Neural crest cell (in vitro differentiated cells): ENCODE measurements at places on chromosomes 4 and X. TPM values are rescaled to one million over a fixed set of nuclear protein-coding genes. Genes with fewer than 3 reads are reported as not detected.

Gene NDST3
- total RNA-seq: 5.7 and 5.9 TPM in 2 replicates

Gene CT45A5
- not detected in 2 replicates for total RNA-seq

Gene UBQLN2
- 40.3 and 41.4 TPM in 2 replicates for total RNA-seq

Gene GPRASP1
- total RNA-seq: 4.9 and 5.6 TPM in 2 replicates

Gene PDGFRA
- 1.9 and 2.1 TPM in 2 replicates for total RNA-seq

Gene FAM149A
- 4.5 and 5.6 TPM in 2 replicates for total RNA-seq

Gene SPON2
- total RNA-seq: 2.3 and 4.1 TPM in 2 replicates

Gene DSPP
- not detected in 2 replicates for total RNA-seq

Gene RAP1GDS1
- 46.0 and 46.3 TPM in 2 replicates for total RNA-seq

- H3K27ac ChIP-seq: no peak overlapping the region
- H3K36me3 ChIP-seq: no peaks in the 10 kb centered on the region
- H3K27me3 ChIP-seq: peaks cover 78% of the 10 kb centered on the region
- peak overlapping the region; percentile 92 for H3K4me3 ChIP-seq
Observed at GRCh38 chr4:184825141-184825895, 450 bp downstream of the ACSL1 start.

- H3K36me3 ChIP-seq: peaks cover under 1% of the 10 kb centered on the region
- H3K4me1 ChIP-seq: no peaks in the 10 kb centered on the region
- DNase-seq: no peak
- no peak overlapping the region for H3K4me3 ChIP-seq
- no peak overlapping the region for H3K27ac ChIP-seq
Observed at GRCh38 chrX:122504026-122504425, 680.1 kb upstream of the GRIA3 start.

- no peak overlapping the region for H3K4me3 ChIP-seq
- H3K27me3 ChIP-seq: no peaks in the 10 kb centered on the region
- H3K36me3 ChIP-seq: peaks cover 20% of the 10 kb centered on the region
Observed at GRCh38 chr4:123821861-123822260, 425.3 kb downstream of the SPRY1 start.

GRCh38 chr4:40455340-40455902, 120.3 kb downstream of the CHRNA9 start:
- no peaks in the 10 kb centered on the region for H3K36me3 ChIP-seq
- no peak for DNase-seq
- no peaks in the 10 kb centered on the region for H3K4me1 ChIP-seq
- no peak overlapping the region for H3K4me3 ChIP-seq

DNA sequence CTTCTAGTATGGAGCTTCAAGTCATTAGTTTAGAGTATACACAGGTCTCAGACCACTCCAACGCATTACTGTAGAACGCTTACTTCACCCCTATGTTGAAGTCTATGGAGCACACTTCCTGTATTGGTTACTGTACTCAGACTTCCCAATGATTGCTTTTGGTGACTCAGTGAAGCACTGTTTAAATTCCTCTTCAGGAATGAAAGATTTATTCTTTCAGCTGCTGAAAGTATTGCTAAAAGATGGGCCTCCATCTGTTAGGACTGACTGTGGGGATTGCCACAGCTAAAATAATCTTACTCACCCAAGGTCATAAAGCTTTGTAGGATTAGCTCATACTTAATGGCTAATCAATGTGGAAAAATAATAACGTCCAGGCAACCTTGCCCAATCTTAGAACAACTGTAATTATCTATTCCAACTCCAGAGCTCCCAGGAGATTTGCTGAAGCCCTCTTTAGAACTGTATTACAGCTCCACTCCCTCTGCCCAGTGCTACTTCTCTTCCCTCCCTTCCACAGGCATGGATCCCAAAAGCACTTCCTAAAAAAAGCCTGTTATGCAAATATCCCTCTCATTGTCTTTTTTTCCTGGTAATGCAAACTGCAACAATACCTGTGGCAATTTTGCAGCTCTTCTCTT, 281.9 kb upstream of the HS3ST1 start:
- H3K27me3 ChIP-seq: no peaks in the 10 kb centered on the region
- no peak overlapping the region for H3K27ac ChIP-seq
- H3K4me3 ChIP-seq: no peak overlapping the region
- H3K36me3 ChIP-seq: peaks cover 6% of the 10 kb centered on the region
- H3K4me1 ChIP-seq: no peaks in the 10 kb centered on the region

GRCh38 chr4:46505131-46505530, 115.2 kb upstream of the GABRA2 start:
- H3K27me3 ChIP-seq: no peaks in the 10 kb centered on the region
- DNase-seq: no peak
- no peaks in the 10 kb centered on the region for H3K36me3 ChIP-seq
- no peak overlapping the region for H3K4me3 ChIP-seq
- peaks cover 7% of the 10 kb centered on the region for H3K4me1 ChIP-seq

DNA sequence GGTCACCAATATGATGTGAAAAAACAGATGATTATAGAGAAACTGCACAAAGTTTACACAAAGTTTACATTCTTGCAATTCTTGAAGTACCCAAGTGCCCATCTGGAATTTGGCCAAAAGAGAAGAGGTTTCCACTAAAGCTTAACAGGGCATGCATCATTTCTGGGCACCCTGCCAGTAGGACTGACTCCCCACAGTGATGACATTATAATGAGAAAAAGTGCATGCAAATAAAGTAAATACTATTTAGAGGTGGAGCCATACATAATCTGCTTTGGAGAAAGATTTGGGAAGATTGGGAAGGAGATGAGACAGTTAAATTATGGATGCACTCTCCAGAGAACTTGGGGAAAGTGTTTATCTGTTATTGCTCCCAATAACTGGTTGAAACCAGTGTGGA, 93.7 kb upstream of the TRPC3 start:
- H3K27ac ChIP-seq: no peak overlapping the region
- no peak for DNase-seq
- no peaks in the 10 kb centered on the region for H3K4me1 ChIP-seq
- no peaks in the 10 kb centered on the region for H3K27me3 ChIP-seq

- H3K27me3 ChIP-seq: no peaks in the 10 kb centered on the region
- H3K4me3 ChIP-seq: peak overlapping the region; percentile 98
- no peak for DNase-seq
- no peak overlapping the region for H3K27ac ChIP-seq
- H3K36me3 ChIP-seq: no peaks in the 10 kb centered on the region
Observed at GRCh38 chr4:113759696-113760093, 1.8 kb downstream of the CAMK2D start.

DNA sequence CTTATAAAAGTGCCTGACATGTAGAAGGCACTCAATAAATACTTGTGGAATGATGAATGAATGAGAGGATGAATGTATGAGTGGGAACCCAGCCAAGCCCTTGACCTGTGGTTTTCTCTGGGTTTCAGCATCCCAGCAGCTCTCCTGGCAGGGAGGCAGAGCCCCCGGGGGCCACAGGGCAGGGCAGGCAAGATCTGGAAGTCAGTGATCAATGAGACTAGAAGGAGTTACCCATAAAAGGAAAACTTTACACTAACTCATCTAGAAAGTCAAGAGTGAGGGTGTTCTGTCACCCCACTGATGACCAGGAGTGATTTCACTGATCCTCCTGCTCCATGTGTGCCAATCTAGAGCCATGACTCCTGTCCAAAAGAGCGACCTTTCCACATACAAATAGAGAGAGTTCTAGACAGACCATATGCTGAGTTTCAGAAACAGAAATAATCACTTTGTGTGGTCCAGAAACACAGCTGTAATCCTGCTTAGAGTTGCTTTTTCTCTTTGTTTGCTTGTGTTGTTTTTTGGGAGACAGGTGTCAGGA, 37.4 kb downstream of the MGARP start:
- no peaks in the 10 kb centered on the region for H3K4me1 ChIP-seq
- no peak overlapping the region for H3K27ac ChIP-seq
- no peaks in the 10 kb centered on the region for H3K36me3 ChIP-seq
- H3K27me3 ChIP-seq: no peaks in the 10 kb centered on the region
- no peak for DNase-seq

DNA sequence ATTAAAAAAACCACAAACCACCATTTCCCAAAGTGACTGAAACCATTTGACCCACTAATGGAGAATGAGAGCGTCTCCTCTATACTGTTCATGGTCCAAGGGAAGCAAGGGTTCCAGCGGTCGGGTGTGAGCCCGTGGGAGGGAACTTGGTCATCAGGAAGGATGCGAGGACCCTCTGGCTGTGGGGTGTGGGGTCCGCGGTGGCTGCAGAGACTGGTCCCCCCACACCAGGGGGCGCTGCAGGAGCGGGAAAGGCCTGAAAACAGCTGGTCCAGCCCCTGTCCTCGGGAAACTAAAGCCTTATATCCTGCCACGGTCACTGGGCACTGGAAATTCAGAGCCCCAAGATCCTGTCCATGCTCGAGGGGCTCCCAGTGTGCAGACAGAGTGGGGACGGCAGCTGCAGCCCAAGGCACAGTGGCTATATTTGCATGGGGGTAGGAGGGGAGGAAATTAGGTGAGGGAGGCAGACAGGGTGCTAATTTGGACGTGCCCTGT, 4.3 kb downstream of the BLOC1S4 start:
- peak overlapping the region; percentile 87 for H3K27ac ChIP-seq
- peaks cover 6% of the 10 kb centered on the region for H3K27me3 ChIP-seq
- DNase-seq: peak; percentile 99
- peak overlapping the region; percentile 88 for H3K4me3 ChIP-seq
- peaks cover 36% of the 10 kb centered on the region for H3K4me1 ChIP-seq
- H3K36me3 ChIP-seq: peaks cover 3% of the 10 kb centered on the region

- no peak overlapping the region for H3K4me3 ChIP-seq
- H3K36me3 ChIP-seq: no peaks in the 10 kb centered on the region
- H3K4me1 ChIP-seq: no peaks in the 10 kb centered on the region
Observed at GRCh38 chr4:148574502-148574901, 132.3 kb upstream of the NR3C2 start.

DNA sequence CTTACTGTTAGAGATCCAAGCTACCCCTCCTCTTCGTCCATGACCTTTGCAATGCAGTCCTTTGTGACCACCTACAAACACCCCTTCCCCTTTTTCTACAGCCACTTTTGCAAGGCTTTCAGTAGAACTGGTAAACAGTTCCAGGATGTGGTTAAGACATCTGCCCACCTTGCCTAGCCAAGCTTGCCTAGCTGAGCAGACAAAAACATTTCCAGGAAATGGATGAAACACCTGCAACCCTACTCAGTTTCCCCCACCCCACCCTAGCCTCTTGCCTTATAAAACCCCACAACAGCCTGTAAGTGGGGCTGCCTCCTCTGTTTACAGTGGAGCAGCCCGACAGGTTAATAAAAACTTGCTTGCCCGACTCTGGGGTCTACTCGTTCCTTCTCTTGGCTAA, 133.8 kb downstream of the ZC4H2 start:
- H3K36me3 ChIP-seq: no peaks in the 10 kb centered on the region
- no peaks in the 10 kb centered on the region for H3K4me1 ChIP-seq
- no peak overlapping the region for H3K4me3 ChIP-seq
- no peaks in the 10 kb centered on the region for H3K27me3 ChIP-seq
- no peak for DNase-seq
- no peak overlapping the region for H3K27ac ChIP-seq

- no peaks in the 10 kb centered on the region for H3K4me1 ChIP-seq
- H3K36me3 ChIP-seq: no peaks in the 10 kb centered on the region
- no peak overlapping the region for H3K27ac ChIP-seq
- DNase-seq: no peak
Observed at GRCh38 chrX:152987801-152988200, 6.1 kb downstream of the PNMA5 start.

- no peak overlapping the region for H3K27ac ChIP-seq
- no peaks in the 10 kb centered on the region for H3K27me3 ChIP-seq
Observed at GRCh38 chr4:151990201-151990600, 229.4 kb upstream of the GATB start.

- H3K4me3 ChIP-seq: no peak overlapping the region
- no peaks in the 10 kb centered on the region for H3K36me3 ChIP-seq
- no peak for DNase-seq
- no peaks in the 10 kb centered on the region for H3K27me3 ChIP-seq
- H3K4me1 ChIP-seq: no peaks in the 10 kb centered on the region
Observed at GRCh38 chr4:154807042-154807630, 26.1 kb downstream of the RBM46 start.

- no peak overlapping the region for H3K4me3 ChIP-seq
- no peak overlapping the region for H3K27ac ChIP-seq
- no peaks in the 10 kb centered on the region for H3K27me3 ChIP-seq
- no peaks in the 10 kb centered on the region for H3K4me1 ChIP-seq
- peaks cover 3% of the 10 kb centered on the region for H3K36me3 ChIP-seq
Observed at GRCh38 chr4:52588097-52588496, 71.0 kb downstream of the USP46 start.

DNA sequence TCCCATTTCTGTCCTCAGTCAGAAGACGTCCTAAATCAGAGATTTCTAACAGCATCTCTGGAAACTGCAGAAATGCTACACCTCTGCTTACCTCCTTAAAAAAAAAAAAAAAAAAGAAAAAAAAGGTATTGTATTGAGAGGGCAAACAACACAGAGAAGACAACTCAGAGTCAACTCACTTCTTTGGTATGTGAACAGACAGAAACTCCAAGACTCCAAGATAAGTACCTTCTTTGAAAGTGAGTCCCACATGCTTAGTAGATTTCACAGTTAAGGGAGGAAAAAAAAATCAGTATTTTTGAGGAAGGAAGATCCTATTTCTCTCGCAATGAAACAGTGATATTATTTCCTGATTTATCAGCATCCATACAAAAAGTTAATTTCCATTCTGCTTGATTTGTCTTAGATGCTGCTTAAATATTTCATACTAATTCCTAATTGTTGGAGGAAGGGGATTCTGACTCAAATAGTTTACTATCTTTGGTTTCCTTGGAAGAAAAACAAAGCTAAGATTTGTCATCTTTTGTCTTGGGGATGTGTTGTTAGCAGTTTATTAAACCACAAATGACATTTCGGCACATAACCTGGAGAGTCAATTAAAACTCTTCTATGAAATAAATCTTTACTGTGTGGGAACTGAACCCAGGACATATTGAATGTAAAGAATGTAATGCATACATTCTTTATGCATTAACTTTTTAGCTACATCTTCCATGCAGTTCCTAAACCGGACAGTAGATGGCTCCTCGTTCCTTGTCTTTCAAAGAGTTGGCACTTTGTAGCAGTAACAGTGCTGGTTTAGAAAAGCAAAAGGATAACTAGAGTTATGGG, 4.7 kb downstream of the RASGEF1B start:
- no peak overlapping the region for H3K27ac ChIP-seq
- H3K27me3 ChIP-seq: peaks cover 53% of the 10 kb centered on the region
- no peaks in the 10 kb centered on the region for H3K36me3 ChIP-seq
- H3K4me1 ChIP-seq: peaks cover 23% of the 10 kb centered on the region
- H3K4me3 ChIP-seq: peak overlapping the region; percentile 14
- peak; percentile 83 for DNase-seq

- no peak overlapping the region for H3K27ac ChIP-seq
- H3K4me3 ChIP-seq: no peak overlapping the region
- no peaks in the 10 kb centered on the region for H3K27me3 ChIP-seq
- peaks cover 23% of the 10 kb centered on the region for H3K4me1 ChIP-seq
Observed at GRCh38 chr4:41133454-41134018, 80.8 kb downstream of the APBB2 start.

DNA sequence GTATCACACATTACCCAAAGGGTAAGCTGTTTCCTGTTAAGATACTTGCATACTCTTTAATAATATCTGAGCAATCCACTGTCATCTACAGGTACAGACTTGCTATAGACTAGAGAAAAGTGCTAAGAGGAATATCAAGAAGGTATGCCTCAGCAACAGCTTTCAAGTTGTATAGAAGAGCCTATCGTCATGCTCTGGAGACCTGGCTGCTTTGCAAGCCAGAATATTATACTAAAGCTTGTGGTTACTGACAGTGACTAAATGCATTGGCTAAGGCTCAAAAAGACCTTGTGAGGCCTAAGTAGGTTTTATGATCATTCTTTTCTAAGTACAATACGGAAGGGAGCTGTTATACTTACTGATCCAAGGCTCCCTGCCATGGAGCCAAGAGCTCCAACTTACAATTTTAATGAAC, 11.3 kb downstream of the LAMP2 start:
- no peak for DNase-seq

- no peak overlapping the region for H3K27ac ChIP-seq
- H3K36me3 ChIP-seq: peaks cover 8% of the 10 kb centered on the region
Observed at GRCh38 chr4:2944586-2945526, 18.4 kb downstream of the NOP14 start.
